ENCODE measurements at places on chromosomes 3 and 15.
A peak's percentile ranks its signal among the peaks of the same experiment; 100 is the strongest.

DNA sequence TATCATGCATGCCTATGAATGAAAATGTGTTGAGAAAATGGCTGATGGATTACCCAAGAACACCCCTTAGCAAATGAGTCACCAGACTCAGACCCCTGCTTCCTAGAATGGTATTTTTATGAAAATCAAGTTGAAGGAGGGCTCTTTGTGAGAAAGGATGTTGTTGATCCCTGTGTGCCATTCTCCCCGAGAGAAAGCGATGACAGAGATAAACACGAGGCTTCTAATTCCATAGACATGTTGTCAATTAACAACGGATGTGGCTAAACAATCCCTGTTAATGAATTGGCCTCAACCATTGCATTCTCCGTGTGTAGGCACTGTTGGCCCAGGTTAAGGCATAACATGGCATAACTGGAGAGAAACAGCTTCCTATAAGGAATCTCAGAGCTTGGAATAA is 5.8 kb upstream of the OXTR start:
- no peak for DNase-seq

- DNase-seq, result no peak
Measured at GRCh38 chr3:1216856-1217255, 124.0 kb downstream of the CNTN6 start.

DNA sequence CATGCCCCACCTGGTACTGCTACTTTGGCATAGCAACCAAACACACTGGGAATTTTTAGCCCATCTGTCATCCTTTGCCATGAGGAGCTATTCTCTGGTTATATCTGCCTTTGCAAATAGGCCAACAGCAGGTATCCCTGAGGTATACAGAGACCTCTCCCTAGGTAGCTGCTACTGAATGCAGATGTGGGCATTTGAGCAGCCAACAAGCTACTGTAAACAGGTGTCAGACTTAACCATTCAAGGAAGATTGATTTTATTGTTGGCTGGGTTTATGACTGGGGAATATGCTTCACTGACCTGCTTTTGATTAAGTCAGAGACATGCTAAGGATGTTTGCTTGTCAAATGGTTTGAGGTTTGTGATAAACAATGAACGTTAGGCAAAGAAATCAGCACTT is 183.2 kb downstream of the OXSM start:
- DNase-seq, result no peak

DNA sequence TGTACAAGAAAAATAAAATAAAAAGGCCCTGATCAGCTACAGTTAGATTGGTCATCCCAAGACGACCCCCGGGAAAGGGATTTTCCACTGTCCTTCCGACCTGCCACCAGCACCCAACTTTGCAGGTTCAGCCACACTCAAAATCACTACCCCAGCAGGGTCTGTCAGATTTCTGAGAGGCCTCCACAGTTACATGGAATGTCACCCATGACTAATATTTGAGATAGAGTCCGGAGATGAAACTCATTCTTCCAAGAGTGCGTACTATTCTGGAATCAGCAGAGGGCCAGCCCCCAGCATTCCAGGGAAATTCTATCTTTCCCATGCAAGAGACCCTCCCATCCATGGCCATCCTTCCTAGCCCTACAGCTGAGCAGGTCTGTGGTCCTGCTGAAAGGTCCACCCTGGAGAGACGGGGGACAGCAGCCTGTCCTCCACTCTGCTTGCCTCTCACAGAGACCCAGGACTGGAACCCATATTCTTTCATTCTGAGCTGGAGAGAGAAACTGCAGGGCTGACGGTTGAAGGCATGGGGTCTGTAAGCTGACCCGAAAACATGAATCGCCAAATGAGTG is 5.8 kb downstream of the LIPC start:
- no peak for DNase-seq

GRCh38 chr3:119240101-119240590 is 532 bp downstream of the B4GALT4 start:
- peak; percentile 29 for DNase-seq

GRCh38 chr3:185397676-185398075 is 34.7 kb downstream of the MAP3K13 start:
- DNase-seq, result no peak

DNA sequence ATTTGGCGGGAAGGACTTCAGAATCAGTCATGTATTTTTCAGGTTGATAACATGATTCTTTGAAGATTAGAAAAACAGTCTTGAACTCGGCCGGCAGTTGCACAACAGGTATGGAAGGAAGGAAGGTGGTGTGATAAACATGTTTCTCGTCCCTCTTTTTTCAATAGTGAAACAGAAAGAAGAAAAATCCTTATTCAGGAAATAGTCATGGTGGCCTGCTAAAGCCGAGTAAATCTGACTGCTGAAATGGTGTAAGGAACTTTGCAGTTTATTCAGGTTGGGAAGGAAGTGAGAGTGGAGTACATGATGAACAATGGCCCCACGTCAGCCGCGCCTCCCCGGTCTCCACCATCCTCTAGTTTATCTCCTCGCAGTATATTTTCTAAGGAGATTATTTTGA is 6.7 kb downstream of the RASGRP1 start:
- no peak for DNase-seq

DNA sequence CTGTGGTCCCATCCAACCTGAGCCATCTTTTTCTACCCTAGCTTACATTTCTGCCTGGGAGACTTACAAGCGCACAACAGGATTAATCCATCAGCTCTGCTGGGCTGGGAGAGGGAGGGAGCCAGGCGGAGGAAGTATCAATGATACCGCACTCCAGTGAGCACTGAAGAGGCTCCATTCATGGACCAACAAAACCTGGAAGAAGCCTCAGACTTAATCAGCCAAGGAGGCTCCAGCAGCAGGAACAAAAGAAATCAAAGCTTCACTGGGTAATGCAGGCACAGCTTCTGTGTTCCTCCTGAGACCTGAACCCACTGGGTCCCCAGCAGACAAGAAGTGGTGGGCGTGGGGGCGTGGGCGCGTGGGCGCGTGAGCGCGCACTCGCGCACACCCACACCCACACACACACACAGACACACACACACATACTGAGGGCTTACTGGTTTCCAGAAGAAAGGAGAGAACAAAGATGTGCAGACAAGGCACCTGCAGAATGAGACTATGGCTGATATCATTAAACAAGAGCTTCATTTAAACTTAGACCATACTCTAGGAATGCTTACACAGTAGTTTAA is 87.0 kb upstream of the BOC start:
- no peak for DNase-seq

GRCh38 chr3:164832216-164832615 is 246.1 kb downstream of the SI start:
- DNase-seq, result no peak

GRCh38 chr3:126486360-126486847 is 10.7 kb upstream of the ZXDC start:
- DNase-seq, result no peak

DNA sequence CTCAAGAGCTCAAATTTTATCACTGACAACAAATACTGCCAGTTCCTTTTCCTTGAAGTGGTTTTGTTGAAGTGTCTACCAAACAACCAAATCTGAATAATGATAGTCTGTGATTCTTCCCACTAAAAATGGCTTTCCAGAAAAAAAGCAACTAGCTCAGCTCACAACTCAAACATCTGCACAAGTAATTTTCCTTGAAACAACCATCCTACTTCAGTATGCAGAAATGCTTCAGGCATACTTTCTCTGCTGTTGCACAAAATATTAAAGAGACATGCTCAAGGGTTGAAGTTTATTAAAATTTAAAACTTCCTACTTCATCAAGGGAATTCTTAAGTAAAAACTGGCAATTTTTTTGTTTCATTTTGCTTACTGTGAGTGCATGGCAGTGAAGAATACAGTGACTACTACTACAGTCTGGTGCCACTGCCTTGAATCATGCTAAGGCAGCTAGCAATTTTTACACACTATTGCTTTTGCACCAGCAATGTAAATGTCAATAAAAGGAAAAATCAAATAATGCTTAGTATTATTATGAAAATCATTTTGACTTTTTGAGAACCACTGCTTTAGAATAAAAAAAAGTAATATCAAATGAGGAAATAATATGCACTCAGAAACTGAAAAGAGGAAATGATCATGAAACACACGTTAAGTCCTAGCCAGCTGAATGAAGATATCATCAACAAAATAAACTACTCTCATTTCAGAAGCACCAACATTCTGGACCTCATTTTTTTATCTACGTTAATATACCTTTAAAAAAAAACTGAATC is 33.6 kb downstream of the VPS13C start:
- no peak for DNase-seq

- no peak for DNase-seq
Measured at GRCh38 chr3:45612138-45612537, 17.6 kb downstream of the LIMD1 start.

- no peak for DNase-seq
Measured at GRCh38 chr3:133851931-133852330, 43.8 kb downstream of the RAB6B start.

GRCh38 chr3:132368962-132369361 is 48.3 kb upstream of the DNAJC13 start:
- no peak for DNase-seq

- DNase-seq, result no peak
Measured at GRCh38 chr3:186691676-186692075, 25.5 kb upstream of the KNG1 start.

- no peak for DNase-seq
Measured at GRCh38 chr3:74862476-74862875, 248.0 kb upstream of the CNTN3 start.

DNA sequence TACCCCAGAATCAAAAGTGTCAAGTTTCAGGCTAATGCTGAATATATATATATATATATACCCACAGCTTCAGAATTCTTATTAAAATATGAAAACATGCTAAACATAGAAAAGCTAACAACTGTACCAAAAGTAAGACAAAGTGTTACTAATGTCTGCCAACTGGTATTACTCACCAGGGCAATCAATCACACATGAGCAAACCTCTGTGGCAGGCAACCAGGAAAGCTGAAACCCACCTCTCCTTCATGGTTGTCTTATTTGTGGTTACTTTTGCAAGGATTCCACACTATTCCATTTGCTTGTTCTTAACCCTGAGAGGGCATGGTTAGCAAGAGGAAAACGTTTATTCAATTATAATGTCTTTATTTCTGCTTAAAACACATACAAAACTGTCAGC is 512.3 kb upstream of the MDFIC2 start:
- DNase-seq, result no peak

- no peak for DNase-seq
Measured at GRCh38 chr3:101509811-101510210, 3.2 kb downstream of the SENP7 start.

GRCh38 chr3:163450698-163451097 is 1627.6 kb downstream of the SI start:
- DNase-seq, result no peak

All from HuH-7.5 (cell line).